ENCODE measurements at places on chromosomes 5 and 9. TPM values are rescaled to one million over a fixed set of nuclear protein-coding genes. Genes with fewer than 3 reads are reported as not detected.
A peak's percentile ranks its signal among the peaks of the same experiment; 100 is the strongest.

GRCh38 chr5:149405550-149406202, 26.6 kb upstream of the IL17B start:
- peaks cover 9% of the 10 kb centered on the region for H3K4me1 ChIP-seq
- H3K27me3 ChIP-seq, result no peaks in the 10 kb centered on the region
- H3K4me3 ChIP-seq, result no peak overlapping the region
- DNase-seq, result no peak

DNA sequence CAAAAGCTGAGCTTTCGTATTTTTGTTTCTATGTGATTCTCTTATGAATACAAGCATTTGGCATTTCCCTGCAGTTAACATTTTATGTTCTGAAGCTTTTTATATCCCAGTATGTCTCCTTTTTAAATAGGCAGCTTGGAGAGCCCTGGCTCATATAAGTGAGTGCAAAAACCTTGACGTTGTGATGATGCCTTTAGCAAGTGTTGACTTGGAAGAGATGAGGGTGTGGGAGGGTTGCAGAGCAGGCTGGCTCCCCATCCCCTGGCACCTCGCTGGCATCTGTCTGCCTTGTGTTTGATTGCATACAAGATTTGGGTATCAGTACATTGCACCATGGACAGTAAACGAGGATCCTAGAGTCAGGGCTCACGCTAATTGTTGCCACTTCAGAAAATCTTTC, 42.1 kb upstream of the DIRAS2 start:
- no peak overlapping the region for H3K27ac ChIP-seq
- no peaks in the 10 kb centered on the region for H3K36me3 ChIP-seq
- H3K27me3 ChIP-seq, result no peaks in the 10 kb centered on the region
- DNase-seq, result no peak

DNA sequence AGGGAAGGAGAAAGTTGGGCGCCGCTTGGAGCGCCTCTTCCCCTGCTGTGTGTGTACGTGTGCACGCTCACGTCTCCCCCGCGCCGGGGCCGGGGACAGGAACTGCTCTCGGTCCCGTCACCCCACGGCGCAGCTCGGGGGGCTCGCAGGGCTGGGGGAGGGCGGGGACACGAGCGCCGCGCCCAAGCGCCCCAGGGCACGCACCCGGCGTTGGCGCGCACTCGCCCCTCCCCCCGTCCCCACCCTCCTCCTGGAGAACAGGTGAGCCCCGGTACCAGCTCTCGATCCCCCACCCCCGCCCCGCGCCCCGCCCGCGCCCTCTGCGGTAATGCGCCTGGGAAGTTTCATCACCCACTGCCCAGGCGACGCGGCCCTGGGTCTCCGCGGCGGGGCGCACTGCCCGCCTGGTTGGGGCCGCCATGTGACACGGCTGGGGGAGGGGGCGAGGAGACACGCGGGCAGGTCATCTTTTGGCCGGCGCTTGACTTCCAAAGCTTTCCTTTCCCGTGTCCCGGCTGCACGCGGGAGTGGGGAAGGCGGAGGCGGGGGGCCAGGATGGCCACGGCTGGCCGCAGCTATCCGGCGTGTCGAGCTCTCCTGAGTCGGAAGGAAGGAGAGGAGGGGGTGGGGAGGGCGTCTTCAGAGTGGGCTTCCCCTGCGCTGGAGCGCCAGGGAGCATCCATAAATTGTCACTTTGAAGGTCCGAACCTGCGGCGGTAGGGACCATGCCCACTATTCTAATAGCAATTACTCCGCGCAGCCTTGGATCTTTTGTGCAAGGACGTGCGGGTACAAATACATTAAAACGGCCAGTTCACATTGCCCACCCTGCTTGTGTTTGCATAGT, 1.5 kb upstream of the STC2 start:
- peak overlapping the region; percentile 27 for H3K4me3 ChIP-seq
- no peak overlapping the region for H3K27ac ChIP-seq
- H3K27me3 ChIP-seq, result no peaks in the 10 kb centered on the region
- no peaks in the 10 kb centered on the region for H3K36me3 ChIP-seq
- peaks cover 45% of the 10 kb centered on the region for H3K4me1 ChIP-seq
- DNase-seq, result no peak

DNA sequence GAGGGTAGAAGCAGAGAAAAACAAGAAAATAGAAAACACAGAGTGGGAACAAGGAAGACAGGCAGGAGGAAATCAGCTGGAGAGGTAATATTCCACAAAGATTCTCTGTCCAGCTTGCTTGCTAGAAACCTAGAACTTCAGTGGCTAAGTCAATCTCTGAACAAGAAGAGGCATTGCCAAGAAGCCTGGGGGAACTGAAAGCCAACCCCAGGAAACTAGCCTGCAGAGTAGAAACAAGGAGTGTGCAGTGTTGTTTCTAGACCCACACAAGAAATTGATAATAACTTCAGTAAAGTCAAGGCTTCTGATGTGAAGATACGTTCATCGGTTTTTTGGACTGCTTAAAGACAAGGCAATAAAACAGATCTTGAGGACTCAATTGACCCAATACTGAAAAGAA, 234.5 kb upstream of the MAP3K1 start:
- DNase-seq, result no peak
- no peaks in the 10 kb centered on the region for H3K27me3 ChIP-seq
- no peak overlapping the region for H3K27ac ChIP-seq
- H3K36me3 ChIP-seq, result no peaks in the 10 kb centered on the region
- H3K4me1 ChIP-seq, result peaks cover 9% of the 10 kb centered on the region

The INSL6 gene
- polyA plus RNA-seq, result not detected

The IFNB1 gene
- polyA plus RNA-seq, result not detected

All from heart right ventricle (tissue), 16 donors.